ENCODE measurements at places on chromosomes 12 and 14. TPM values are rescaled to one million over a fixed set of nuclear protein-coding genes. Genes with fewer than 3 reads are reported as not detected.

The CISTR gene
- not detected for polyA plus RNA-seq

The CPSF6 gene
- 21.6 TPM for polyA plus RNA-seq

The JPH4 gene
- polyA plus RNA-seq: 8.0 TPM

The PLEK2 gene
- not detected for polyA plus RNA-seq

The MIPOL1 gene
- 9.2 TPM for polyA plus RNA-seq

The NANOG gene
- 0.09 TPM for polyA plus RNA-seq

The ADIPOR2 gene
- polyA plus RNA-seq: 18.8 TPM
